Stimulated activated naive CD8-positive, alpha-beta T cell treated with anti-CD3 and anti-CD28 coated beads, Interleukin-15, Interleukin-2, amounts not matched to agents 100 U/mL and 50 U/mL, for 24 hours (primary cell): ENCODE measurements at places on chromosomes 11 and 22.
A peak's percentile ranks its signal among the peaks of the same experiment; 100 is the strongest.

DNA sequence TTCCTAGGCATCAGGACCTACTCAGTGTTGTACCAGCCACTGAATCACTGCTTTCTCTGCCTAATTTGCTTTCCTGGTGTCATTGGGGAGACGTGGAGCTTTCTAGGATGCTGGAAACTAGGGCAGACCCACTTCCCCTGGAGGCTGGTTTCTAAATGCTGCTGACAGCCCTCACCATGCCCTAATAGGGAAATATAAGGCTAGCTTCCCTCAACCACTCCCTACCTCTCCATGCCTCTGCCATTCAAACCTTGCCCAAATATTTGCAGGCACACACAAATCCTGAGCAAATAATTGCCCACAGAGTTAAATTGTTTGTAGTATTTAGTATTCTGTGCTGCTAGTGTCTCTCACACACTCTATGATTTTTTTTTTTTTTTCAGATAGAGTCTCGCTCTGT lies 310.2 kb downstream of the DDX10 start:
- DNase-seq, result no peak

GRCh38 chr11:118845369-118845768 lies 38.3 kb upstream of the CXCR5 start:
- DNase-seq, result peak; percentile 6

- peak; percentile 39 for DNase-seq
Observed at GRCh38 chr11:67264877-67265632, 1.2 kb upstream of the GRK2 start.

DNA sequence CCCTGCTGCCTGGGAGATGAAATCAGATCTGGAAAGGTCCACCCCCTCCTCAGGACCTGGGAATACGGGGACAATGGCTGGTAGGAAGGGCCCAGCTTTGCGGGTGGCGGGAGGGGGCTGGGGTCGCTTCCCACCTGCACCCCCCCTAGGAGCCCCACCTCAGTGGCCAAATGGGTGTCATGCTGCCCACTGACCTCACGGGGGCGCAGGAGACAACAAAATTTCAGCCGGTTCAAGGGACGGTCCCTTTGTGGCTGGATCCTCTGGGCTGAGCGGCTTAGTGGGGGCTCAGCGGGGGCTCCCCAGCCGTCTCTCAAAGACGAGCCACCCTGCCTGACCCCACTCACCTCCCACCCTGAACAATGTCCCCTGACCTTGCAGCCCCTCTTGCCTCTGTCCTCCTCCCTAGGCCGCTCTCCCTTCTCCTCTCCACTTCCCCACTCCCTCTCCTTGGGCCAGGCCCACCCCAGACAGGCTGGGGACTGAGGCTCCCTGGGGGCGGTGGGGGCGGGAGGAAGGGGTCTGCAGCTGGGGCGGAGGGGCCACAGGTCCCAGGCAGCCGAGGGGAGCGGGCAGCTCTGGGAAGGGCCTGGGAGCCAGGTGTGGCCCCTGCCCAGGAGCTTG lies 39.3 kb upstream of the H19 start:
- no peak for DNase-seq
